ENCODE measurements at places on chromosomes 13 and 19.

DNA sequence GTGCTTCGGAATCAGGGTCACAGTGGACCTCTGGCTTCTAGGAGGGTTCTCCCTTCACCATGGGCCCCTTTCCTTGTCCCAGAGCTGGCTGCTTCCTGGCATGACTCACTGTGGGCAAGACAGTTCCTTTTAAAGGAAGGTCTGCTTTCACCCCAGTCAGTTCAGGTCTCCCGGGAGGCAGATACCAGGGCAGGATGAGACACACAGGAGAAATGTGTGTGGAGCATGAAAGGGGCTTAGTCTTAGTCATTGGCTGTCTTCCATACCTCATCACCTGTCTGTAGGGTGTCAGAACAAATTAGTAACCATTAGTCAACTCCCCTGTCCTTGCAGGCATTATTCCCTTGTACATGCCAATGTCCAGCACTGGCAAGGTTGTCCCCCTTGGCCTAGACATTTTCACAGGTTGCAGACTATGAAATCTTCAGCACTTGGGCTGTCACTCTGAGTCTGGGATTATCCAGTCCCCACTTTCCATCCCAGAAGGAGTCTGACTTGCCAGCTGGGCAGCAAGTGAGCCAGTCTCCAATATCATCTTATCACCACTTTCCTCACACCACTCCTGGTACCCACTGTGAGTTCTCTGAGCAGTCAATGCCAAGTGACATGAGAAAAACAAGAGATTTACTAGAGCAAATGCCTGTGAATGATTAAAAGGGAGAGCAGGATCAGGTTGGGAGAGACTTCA, 76.8 kb upstream of the MEDAG start:
- DNase-seq, result no peak

DNA sequence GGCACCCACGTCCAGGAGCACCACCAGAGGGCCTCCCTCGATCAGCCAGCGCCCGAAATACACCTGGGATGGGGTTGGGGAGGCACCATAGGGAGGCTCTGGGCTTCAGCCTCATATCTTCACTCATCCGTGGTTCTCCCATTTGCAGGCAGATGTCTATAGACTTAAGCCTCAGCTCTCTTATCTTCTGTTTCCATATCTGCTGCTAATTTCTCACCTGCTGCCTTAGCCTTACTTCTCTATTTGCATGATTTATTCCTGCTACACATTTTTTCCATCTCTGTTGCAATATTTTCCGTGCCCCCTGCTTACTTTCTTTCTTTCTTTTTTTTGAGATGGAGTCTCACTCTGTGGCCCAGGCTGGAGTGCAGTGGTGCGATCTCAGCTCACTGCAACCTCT, 5.8 kb downstream of the GYS1 start:
- no peak for DNase-seq

DNA sequence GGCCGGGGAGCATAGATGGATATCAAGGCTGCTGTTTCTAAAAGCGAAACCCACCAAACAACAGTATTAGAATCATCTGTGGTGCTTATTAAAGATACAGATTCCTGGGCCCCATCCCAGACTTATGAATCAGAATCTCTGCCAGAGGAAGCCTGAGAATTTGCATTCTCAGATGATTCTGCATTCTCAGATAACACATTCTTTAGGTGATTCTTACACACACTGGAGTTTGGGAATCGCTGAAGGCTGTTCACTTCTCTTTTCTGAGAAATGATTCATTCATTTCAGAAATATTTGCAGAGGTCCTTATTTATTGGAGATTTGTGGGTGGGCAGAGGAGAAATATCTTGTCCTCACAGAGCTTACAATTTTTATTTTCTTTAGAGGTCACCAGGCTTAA, 24.4 kb downstream of the ALOX5AP start:
- DNase-seq, result no peak

DNA sequence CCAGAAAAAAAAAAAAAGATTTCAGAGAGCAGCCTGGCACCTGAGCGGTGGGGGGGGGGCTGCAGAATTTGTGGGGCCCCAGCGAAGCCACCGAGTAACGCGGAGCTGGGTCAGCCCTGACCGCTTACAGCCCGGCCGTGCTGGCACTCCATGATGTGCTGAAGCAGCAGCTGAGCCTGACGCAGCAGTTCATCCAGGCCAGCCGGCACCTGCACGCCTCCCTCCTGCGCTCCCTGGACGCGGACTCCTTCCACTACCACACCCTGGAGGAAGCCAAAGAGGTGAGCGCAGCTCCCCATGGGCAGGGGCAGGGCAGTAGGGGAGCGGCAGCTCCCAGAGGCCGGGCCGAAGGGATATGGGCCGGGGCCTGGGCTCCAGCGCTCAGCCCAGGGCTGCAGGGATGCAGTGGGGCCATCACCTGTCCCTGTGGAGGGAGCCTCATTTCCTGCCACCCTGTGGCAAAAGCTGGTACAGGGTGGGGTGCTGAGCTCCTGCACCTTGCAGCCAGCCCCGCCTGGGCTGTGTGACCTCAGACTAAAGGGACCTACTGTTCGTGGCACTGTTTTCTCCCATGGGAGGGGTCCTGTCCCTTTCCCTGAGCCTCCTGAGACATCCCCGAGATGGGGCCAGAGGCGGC, 18.3 kb downstream of the C19orf44 start:
- DNase-seq, result no peak

- no peak for DNase-seq
Measured at GRCh38 chr13:48874165-48874564, 101.5 kb upstream of the FNDC3A start.

- no peak for DNase-seq
Measured at GRCh38 chr13:75762076-75762937, 126.2 kb downstream of the LMO7 start.
